ENCODE measurements at places on chromosomes 4 and X. TPM values are rescaled to one million over a fixed set of nuclear protein-coding genes. Genes with fewer than 3 reads are reported as not detected.

DNA sequence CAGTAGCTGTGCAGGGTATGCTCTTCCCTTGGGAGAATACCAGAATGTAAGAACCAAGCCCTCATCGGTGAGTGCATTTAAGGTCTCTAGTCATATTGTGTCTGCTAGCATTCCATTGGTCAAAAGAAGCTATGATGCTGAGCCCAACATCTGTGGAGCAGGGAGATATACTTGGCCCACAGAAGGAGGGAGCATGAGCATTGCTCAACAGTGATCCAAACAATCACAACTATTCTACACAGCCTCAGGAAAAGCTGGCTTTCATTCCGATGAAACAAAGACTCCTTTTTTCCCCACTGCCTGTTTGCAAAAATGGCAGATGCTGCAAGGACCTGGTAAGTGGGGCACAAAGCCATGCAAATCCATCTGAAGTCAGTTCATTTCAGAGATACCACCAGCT lies 80.6 kb upstream of the DHX15 start:
- DNase-seq: peak; percentile 95

DNA sequence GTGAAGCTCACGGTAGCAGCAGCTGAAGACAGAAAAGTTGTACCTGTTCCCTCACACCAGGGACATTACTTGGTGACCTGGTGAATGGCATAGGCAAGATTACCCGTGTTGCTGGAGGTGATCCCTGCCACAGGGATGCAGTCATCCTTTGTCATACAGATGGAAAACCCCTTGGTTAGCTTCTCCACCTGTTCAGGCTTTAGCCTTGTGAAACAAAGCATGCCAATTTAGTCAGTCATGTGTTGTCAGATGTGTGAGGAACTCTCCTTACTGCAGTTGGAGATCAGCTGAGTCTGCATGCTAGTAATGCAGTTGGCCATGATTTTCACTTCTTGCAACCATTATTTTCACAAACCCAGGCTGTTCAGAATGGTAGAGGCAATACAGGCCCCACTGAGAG lies 41.0 kb downstream of the AMELX start:
- DNase-seq: no peak

GRCh38 chr4:190014771-190015537 lies 12.1 kb downstream of the FRG2 start:
- no peak for DNase-seq

GRCh38 chr4:184432127-184432922 lies 42.0 kb downstream of the IRF2 start:
- DNase-seq: no peak

Gene CT47A1
- not detected for total RNA-seq

Gene ADGRG4
- not detected for total RNA-seq

Gene SSX2B
- total RNA-seq: not detected

Gene CCSER1
- total RNA-seq: 3.6 TPM
